Cortex of kidney (tissue), 1 donor: ENCODE measurements at places on chromosomes 2 and 18.

DNA sequence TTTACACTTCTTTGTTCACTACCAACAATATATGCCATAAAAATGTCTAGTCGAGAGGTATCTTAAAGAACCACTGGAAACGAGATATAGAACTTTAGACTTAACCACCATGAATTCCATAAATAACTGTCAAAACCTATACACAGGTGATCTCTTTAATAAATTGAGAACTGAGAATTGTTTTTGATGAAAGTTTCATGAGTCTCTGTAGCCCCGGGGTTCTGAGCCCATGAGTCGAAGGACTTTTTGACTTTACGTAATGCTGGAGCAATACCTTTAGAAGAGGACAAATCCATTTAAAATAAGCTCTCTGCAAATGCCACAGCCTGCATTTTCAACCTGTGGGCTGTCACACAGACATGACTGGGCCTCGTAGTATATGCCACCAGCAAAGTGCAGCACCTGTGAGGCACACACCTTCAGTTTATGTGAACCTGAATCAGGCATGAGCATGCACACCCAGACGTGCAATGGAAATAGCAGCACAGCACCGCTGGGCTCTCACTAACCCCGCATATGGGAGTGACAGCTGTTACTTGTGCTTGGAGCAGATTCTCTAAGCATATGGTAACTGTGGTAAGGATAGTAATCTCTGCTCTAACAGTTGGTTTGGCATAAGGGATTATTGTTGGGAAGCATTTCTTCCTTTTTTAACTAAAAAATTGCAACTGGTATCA, 383.2 kb downstream of the SOCS6 start:
- DNase-seq: no peak

GRCh38 chr2:157540102-157540501, 88.6 kb downstream of the ACVR1C start:
- no peak for DNase-seq

GRCh38 chr2:71609958-71610357, 156.6 kb downstream of the DYSF start:
- DNase-seq: no peak

GRCh38 chr2:215439404-215439803, 3.5 kb upstream of the FN1 start:
- DNase-seq: no peak

DNA sequence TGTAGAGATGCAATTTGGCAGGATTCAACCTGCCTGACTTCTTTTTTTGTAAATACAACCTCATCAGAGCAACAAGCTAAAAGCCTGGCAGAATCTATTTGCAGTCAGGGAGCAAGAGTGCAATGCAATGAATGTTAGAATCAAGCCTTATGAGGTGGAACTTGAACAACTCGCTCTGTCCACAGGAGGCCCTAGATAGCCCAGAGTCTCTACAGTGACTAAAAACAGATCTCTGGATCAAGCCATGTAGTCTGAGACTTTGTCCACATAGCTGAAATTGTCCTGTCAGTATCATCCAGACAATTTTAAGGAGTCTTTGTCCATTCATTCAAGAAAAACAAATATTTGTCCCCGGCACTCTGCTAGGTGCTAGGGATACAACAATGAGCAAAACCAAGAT, 32.0 kb upstream of the CDK5R2 start:
- no peak for DNase-seq

DNA sequence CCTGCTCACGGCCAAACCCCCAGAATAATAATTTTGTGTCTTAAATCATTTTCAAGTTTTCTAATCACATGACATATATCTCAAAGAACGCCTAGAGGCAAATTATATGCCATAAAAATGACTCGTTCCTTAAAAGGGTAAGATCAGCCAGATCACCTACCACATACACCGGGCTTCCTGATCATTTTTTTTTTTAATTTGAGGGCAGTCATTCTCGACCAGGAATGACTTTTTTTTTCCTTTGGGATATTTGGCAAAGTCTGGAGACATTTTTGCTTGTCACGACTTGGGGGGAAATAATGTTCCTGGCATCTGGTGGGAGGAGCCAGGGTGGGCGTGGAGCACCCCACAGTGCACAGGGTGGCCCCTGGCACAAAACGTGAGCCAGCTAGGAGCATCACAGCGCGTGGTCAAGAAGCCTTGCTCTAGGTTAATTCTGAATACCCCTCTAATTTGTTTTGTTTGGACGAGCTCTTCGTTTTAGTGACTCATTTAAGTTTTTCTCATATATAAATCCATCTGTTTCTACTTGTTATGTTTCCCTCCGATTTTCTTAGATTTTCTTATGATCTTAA, 94.9 kb downstream of the TWIST2 start:
- no peak for DNase-seq

GRCh38 chr2:197940382-197940781, 136.0 kb downstream of the PLCL1 start:
- no peak for DNase-seq

DNA sequence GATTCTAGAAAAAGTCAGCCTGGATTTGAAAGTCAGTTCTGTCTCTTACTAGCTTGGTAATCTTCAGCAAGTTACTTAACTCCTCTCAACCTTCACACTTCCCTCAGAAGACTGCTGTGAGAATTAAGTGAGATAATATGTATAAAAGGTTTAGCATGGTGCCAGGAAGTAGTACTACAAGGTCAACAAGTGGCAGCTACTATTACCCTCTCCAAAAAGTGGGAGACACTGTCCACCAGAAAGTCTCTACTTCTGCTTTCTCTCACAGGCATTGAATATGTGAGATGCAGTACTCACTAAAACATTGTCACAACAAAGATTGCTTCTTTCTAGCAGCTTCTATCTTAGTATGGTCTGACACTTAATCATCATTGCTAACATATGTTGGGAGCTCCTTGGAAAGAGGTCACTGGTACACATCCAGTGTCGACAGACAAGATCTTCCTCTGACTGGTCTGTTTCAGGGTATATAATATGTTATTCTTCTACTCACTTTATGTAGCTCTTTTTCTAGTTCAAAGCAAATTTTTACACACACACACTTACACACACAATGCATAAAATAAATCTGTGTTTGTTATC, 47.9 kb downstream of the DOCK10 start:
- DNase-seq: no peak

DNA sequence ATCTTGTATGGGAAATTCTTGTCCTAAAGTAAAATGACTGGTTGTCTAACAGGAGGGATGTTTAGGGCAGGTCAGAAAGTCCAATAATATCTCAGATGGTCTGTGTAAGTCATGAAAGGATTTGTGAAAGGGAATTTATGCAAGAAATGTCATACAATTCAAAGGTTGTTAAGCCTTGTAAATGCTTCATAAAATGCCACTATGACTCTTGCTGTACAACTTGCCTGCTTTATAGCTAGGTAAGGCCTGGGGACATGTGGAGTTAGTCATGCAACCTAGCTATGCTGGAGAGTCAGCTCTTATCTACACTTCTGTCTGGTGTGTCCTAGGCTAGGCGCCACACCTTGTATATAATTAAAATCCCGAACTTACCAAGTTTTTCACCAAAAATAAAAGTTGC, 36.9 kb upstream of the VWA3B start:
- no peak for DNase-seq

- DNase-seq: no peak
Measured at GRCh38 chr2:177537636-177538035, 145.1 kb downstream of the AGPS start.

GRCh38 chr2:207164006-207164831, 1.5 kb downstream of the KLF7 start:
- no peak for DNase-seq

DNA sequence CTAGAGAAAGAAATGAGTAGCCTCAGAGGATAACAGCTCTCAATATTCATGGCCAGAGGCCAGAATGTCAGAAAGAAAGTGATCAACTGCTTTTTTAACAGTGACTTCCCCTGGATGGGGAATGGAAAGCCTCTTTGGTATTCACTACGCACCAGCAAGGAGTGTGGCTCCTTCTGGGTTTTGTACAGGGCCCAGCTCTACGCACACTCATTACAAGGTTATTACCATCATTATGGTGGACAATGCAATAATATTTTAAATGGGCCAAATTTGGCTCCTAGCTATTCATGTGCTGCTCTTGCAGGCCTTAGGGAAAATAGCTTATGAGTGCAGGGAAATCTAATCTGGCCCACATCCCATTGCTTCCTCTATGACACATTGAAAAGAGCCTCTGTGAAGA, 1149.5 kb upstream of the FANCL start:
- DNase-seq: no peak

DNA sequence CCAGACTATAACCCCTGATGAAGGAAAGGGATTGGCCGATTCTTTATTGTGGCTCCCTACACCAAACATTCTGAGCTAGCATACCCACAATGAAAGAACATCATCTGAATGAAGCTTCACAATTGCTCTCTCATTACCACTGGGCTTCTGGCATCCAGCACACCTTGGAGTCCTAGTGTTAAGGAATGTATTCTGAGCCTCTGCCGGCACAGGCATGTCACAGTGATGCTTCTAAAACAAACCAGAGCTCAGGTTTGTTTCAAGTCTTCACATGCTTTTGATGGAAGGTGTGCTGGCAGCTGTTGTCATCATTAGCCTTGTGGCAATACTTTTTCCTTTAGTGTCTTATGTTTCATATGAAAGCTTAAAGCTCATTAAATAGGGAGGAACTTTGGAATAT, 76.3 kb upstream of the RBBP8 start:
- no peak for DNase-seq

DNA sequence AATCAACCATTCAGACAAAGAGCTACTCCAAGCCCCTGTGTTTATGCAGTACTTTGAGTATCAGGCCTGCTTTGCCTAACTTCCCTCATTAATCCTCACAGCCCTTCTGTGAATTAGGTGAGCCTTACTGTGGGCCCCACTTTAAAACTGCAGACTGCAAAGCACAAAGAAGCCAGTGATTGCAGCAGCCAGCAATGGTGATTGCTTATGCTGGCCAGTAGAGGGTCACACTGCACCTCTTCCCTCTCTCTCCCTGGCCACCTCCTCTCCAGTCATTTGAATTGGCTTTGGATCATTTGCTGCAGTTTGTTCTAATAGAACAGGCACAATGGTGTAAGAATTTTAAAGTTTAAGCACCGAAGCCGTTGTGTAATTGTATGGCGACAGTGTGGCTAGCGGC, 229.9 kb downstream of the AGPS start:
- DNase-seq: no peak

DNA sequence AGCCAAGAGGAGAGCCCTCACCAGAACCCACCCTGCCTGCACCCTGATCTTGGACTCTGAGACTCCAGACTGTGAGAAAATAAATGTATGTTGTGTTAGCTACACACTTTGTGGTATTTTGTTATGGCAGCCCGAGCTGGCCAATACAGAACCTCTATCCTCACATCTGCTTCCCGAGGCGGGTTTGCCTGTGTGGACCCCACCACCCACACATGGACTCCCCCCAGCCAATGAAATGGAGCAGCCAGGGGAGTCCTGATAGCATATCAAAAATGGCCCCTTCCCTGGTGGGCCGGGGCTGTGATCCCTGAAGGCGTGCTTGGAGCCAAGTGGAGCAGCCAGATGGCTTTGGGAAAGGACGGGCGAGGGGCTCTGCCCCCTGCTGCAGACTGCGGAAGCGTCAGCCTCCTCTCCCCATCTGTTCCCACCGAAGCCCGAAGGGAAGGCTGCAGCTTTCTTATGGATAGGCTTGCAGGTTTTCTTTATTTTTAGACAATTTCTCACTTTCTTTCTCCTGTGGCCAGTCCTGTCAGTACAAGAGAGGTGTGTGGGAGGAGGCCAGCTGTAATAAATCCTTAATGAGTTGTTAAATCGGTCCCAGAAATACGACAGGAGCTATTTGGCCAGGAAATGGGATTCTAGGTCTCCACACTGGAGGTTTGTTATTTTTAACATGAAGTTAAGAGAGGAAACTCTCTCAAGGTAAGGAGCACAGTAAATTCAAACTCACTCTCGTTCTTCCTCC, 34.4 kb downstream of the TEX51 start:
- DNase-seq: no peak

GRCh38 chr2:147345246-147345645, 499.6 kb upstream of the ACVR2A start:
- no peak for DNase-seq

- DNase-seq: no peak
Measured at GRCh38 chr18:79396431-79397246, 909 bp downstream of the NFATC1 start.

DNA sequence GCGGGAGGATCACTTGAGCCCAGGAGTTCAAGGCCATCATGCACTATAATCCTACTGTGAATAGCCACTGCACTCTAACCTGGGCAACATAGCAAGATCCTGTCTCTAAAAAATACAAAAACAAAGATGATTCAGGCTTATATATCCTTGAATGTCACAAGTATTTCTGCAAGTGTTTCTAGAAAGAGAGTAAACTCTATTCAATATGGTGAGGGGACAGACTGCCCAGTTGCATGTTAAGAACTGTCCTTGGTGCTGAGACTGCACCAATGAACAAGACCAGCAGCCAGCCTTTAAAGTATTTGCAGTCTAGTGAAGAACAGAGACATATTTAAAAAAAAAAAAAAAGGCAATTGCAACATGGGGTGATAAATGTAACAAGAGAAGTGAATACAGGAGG, 16.4 kb downstream of the MAP3K19 start:
- no peak for DNase-seq

- no peak for DNase-seq
Measured at GRCh38 chr2:192584976-192585375, 390.2 kb upstream of the TMEFF2 start.

DNA sequence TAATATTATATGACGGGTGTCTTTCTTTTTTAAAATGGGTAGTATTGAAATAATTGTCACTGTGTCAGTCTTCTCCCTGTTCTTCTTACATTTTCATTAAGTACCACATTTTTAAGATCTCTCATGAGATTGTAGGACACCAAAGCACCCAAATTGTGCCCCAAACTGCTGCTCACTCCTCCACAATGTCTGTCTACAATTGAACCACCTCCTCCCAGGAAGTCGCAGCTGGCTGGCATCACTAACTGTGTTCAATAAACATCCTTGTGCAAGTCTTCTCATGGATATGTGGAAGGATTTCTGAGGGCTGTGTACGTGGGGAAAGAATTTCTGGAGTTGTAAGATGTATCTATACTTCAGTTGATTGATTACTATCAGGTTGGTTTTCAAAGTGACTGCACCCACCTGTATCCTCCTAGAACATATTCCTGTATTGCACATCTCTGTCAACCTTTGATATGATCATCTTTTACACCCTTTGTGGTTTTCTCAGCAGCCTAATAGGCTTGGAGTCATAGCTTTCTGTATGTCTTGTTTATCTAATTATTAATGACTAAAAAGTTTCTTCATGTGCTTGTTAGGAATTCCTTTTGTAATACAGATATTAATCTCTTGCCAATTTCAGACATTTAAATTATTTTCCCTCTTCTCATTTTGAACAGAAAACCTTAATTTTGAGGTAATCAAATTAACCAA, 774.9 kb downstream of the RNF144A start:
- DNase-seq: no peak

DNA sequence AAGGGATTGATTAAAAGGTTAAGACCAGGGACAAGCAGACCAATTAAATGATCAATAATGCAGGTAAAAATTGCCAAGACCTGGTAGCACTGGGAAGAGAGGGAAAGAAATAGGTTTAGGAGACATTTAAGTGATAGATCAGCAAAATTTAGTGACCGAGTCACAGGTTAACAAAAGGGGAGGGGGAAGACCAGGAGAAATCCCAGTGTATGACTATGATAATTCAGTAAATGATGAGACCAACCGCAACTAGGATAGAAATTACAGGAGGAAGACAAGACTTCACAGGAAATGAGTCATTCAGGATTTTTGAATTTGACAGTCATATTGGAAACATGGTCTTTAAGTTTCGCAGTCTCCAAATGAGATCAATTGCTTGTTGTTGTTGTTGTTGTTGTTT, 62.9 kb downstream of the COBLL1 start:
- DNase-seq: no peak

GRCh38 chr2:83079007-83079406, 1380.1 kb downstream of the SUCLG1 start:
- no peak for DNase-seq

- DNase-seq: no peak
Measured at GRCh38 chr2:54446122-54446521, 10.0 kb upstream of the SPTBN1 start.
